Left ventricle myocardium superior (tissue), 1 donor: ENCODE measurements at places on chromosomes 4 and X. TPM values are rescaled to one million over a fixed set of nuclear protein-coding genes. Genes with fewer than 3 reads are reported as not detected.

GRCh38 chr4:89897867-89898266, 3.2 kb downstream of the MMRN1 start:
- DNase-seq, result no peak

The TMPRSS11B gene
- not detected for total RNA-seq

DNA sequence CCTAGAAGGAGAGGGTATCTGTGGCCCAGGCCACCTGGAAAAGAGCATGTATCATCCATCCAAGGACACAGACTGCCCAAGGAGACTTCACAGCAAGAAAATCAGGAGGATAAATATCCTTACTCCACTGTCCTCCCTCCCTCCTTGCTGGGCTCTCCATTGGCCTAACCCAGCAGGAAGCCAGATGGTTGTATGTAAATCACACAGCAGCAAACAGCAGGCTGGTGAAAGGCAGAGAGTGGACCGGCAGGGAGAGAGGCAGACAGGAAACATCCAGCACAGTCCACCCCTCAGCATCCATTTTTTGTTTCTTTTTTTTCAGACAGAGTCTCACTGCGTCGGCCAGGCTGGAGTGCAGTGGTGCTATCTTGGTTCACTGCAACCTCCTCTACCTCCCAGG, 17.5 kb downstream of the TXK start:
- DNase-seq, result no peak

DNA sequence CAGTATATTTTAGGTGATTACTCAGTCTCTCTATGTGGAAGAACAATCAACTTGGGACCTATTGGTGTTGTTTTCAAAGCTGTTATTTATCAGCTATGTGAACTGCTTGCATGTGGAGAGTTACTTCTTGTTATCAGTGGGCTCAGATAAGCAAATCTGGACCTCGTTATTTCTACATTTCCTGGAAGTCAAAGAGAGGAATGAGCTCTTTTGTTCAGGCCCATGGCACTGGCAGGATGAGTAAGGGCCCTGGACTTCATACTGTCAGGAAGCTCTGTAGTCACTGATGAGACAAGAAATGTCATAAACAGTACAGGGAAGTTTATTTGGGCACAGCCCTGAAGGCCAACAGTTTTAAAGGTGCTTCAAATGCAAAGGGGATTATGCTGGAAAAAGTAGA, 760.6 kb upstream of the EPHA5 start:
- DNase-seq, result no peak

DNA sequence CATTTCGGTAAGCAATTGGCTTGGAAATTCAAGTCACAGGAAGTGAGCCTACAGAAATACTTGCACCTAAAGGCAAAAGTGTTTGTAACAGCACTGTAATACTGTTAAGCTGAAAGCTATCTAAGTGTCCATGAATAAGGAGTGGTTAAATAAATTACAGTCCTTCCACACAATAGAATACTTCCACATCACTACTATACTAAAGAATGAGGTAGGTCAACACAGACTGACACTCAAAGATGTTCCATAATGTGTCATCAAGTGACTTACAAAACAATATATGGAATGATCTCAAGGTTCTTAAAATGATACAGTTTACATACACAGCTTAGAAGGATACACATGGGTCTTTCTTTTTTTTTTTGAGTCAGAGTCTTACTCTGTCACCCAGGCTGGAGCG, 27.0 kb downstream of the SLC10A6 start:
- DNase-seq, result no peak

The CENPC gene
- 9.6 TPM for total RNA-seq
